ENCODE measurements at places on chromosomes 6 and 20.
A peak's percentile ranks its signal among the peaks of the same experiment; 100 is the strongest.

- no peak for DNase-seq
Measured at GRCh38 chr6:11714116-11714797, 64.3 kb downstream of the ADTRP start.

DNA sequence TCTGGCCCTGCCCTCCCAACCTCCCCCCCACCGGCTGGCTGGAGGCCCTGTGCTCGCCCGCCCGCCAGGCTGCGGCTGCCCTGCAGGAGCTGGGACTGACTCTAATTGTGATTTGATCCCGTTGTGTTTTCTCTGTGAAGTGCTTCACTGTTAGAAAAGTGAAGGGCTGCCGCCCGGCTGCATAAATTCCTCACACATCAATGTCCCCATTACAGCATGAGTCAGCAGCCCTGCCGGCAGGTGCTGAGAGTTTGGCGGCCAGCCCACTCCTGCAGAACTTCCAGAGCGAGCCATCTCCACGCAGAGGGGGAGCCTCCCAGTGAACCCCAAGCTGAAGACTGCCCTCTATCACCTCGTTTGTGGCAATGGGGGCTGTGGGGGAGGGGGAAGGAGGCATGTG lies 137.9 kb downstream of the DLL1 start:
- no peak for DNase-seq

DNA sequence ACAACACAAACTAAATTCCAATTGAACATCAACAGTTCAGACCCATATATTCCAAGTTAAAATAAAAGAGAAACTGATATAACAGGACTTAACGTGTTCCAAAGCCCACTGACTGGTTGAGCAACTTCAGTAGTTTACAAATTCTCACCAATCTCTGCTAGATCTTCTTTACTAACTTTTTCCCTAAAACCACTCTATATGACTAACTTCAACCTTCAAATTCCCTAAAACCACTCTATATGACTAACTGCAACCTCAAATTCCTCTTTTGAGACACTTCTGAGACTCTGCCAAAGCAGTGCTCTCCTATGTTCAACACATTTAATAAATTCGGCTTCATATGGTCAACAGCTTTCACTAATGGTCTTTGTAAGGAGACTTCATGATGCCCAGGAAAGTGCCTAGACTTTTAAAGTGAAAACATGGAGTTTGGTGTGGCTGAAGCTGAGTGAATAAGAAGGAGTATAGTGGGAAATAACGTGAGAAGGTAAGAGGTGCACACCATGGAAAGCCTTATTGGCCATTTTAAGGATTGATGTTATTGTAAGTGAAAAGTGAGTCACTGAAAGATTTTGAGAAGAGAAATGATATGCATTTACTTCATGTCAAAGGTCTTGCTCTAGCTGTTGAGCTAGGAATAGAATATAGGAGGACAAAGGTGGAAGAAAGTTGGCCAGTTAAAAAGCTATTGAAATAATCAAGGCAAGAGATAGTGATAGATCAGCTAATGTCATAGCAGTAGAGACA lies 134.0 kb upstream of the HCRTR2 start:
- DNase-seq = no peak

DNA sequence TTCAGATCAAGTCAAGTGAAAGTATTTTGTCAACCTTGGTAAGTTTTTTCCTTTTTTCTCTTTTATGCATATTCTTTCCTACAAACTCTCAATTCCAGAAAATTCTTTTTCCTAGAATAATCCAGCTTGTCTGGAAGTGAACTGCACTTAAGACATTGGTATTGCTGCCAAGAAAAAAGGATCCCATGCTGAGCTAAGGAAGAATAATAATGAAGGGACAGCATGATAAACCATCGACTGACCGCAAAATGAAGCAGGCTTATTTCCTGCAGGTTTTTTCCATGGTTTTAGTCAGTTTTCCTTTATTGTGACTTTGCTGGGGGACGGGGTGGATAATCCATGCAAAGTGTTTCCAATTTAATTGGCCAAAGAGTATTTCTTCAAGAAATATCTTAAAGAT lies 857.6 kb upstream of the SLC35B3 start:
- DNase-seq = no peak

DNA sequence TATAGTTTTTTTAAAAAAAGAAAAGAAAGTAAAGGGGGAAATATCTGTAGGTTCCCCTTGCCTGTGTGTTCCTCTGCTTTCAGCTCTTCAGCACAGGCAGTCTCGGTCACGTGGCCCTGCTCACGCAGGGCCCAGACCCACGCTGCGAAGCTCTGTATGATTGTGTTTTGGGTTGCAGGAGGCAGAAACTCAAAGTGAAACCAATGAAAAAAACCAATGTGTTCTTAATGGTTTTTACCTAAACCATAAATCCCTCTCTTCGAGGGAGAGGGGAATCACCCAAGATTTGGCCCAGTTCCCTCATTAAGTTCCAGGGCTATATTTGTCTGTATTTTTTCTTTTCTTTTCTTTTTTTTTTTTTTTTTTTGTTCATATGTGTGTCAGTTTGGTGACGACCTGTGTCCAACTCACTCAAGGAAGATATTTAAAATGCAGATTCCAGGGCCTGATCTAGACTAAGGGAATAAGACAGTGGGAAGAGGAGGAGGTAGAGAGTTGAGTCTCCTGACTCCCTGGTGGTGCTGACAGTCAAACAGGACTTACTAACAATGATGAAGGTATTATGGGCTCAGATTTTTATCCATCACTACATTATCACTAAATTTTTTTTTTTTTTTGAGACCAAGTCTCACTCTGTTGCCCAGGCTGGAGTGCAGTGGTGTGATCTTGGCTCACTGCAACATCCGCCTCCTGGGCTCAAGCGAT lies 33.8 kb upstream of the RREB1 start:
- no peak for DNase-seq

- DNase-seq = no peak
Measured at GRCh38 chr6:76771059-76771634, 692.1 kb downstream of the HTR1B start.

DNA sequence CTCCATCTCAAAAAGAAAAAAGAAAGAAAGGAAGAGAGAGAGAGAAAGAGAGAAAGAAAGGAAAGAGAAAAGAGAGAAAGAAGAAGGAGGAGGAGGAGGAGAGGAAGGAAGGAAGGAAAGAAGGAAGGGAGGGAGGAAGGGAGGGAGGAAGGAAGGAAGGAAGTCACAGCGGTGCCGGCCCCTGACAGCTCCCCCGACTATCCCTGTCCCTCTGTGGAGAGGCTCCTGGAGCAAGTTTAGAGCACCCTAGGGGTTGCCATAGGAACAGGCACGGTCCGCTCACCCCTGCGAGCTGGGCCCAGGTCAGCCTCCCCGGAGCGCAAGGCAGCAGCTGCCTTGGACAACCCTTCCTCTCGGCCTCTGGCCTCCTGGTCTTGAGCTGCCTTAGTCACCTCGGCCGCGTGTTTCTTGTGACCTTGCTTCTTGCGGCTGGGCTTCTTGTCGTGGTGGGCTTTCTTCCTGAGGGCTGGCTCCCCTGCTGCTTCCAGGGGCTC lies 6.8 kb downstream of the BNIP5 start:
- peak; percentile 65 for DNase-seq

DNA sequence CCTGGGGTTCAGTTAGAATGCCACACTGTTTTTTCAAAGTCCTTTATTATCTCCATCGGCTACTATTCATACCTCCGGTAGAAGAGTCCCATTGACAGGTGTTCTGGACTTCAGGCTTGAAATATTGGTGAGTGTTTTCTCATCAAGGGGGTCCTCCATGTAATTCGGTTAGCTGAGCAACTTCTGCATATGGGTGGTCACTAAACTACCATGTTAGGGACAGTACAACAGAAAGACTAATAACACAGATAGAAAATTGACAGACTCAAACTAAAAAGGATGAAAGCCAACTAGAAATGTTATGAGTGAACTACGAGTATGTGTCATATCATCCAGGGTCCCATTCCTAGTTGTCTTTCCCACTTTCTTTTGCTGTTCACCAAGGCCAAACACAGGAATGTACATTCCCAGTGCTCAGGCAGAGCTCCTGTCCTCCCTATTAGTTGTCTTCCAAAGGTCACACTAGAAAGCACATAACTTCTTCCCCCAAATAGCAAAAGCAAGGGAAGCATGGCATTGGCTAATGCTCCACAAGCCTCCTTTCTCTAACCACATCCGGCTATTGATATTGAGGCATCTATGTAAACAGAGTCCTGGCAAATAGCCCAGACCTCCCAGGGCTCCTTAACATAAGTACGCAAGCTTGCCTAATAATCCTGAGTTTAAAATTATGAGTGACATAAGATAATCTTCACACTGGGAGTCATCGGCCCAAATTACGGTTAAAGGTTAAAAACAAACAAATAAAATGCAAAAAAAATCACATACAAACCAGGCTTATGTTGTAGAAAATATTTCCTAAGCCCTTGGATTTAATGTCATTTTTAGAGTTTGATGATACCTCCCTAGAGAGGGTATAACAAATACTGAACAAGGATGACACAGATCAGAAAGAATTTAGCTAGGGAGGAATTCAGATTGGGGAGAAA lies 13.2 kb downstream of the CCN2 start:
- no peak for DNase-seq

DNA sequence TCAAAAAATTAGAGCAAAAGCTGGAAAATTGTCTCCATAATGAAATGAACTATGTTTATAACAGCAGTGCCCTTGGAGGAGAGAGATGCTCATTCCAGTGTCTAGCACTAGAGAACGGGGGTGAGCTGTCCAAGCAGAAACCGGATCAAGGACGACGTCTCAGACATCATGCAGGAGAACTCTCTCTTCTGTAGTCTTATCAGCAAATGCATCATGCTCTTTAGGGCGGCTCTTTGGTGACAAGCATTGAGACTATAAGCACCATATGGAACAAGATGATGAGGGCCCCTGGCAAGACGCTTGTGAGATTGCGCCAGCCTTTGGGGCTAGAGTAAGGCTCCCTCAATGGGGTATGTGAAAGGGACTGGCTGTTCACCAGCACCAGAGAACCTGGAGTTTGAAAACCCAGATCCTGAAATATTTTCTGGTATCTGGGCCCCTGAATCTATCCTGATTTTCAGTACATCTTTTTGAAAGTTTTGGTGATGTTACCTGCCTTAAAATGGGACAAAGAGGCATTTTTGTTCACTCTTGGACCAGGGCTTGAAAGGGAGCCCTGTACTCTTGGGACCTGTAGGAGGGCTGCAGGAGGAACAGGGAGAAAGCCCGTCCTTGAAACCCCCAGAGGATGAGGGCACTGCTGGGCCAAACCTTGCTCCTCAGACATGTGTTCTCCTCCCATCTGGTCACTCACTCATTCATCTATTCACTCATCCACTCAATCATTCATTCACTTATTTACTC lies 127.6 kb downstream of the TTLL2 start:
- DNase-seq = no peak

GRCh38 chr20:11520596-11520995 lies 397.1 kb upstream of the BTBD3 start:
- DNase-seq = no peak

- DNase-seq = peak; percentile 23
Measured at GRCh38 chr20:61072398-61072797, 179.7 kb upstream of the CDH4 start.

GRCh38 chr6:34447910-34448309 lies 18.0 kb upstream of the PACSIN1 start:
- DNase-seq = no peak

- DNase-seq = peak; percentile 37
Measured at GRCh38 chr6:158744986-158745430, 74.2 kb downstream of the EZR start.

DNA sequence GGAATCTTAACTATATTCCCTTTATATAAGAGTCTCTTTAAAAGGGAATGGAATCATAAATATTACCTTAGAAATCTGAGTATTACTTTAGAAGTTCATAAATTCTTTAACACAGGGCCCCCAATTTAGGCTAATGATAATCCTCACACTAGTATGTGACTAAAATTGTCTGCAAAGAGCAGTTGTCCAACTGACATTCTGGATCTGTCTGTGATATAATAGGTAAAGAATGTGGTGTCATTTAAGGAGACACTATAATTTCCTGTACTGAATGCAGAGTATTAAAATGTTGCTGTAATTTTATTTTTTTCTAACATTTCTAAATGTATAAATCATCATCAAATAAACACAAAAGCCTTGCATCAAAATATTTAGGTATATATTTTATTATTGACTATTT lies 128.5 kb upstream of the DST start:
- DNase-seq = no peak

DNA sequence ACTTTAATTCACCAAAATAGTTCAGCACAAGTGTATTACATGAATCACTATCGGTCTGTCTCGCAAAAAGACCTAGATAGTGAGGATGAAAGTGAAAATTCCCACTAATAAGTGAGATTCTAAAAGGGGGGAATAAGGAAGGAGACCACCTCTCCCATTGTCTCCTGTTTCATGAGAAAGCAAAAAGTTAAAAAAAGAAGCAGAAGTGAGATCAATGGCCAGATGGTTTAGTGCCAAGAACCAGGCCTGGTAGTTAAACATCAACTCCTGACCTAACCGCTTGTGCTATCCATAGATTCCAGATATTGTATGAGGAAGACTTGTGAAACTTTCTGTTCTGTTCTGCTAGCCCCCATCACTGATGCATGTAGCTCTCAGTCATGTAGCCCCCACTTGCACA lies 293.0 kb downstream of the RNGTT start:
- no peak for DNase-seq

- no peak for DNase-seq
Measured at GRCh38 chr6:34839666-34840352, 47.9 kb downstream of the BLTP3A start.

- no peak for DNase-seq
Measured at GRCh38 chr6:15533379-15534026, 129.3 kb downstream of the DTNBP1 start.

DNA sequence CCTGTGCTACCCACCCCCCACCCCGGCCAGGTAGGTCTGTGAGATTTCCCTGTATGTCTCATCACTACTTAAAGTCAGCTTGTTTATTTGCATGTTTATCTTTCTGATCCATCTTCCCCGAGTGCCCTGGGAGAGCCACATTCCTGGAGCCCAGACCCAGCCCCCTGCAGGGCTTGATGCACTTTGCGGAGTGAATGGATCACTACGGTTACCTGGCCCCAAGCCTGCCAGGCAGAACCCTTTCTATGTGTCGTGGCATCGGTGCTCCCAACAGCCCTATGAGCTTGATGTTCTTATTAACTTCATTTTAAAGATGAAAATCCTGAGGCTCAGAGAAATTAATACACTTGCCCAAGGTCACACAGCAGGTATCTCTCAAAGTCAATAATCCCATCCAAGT lies 13.6 kb upstream of the SLCO4A1 start:
- no peak for DNase-seq

DNA sequence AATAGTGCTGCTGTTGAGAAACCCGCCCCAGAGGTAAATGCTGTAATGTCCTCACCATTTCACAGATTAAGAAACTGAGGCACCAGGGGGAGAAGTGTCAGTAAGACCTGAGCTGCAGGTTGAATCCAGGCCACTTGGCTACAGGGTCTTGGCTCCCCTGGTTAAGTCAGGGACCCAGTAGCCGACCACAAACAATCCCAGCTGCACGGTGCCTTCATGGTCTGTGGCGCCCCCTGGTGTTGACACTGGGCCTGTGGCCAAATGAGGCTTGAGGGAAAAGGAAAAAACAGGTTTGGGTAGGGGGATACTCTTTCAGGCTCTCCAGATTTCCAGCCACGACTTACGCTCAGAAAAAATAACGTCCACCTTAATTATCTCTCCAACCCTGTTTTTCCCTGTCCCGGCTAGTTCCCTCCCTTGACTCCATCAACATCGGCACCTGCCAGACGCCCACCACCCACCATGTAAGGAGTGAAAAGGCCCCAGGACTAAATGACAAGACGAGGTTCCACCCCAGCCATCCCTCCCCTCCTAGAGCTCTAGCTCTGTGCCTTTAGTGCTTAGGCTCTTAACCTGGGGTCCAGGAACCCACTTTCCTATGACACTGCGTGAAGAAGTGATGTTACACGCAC lies 47.7 kb upstream of the POLR1H start:
- DNase-seq = peak; percentile 69

GRCh38 chr6:30349421-30350177 lies 4.6 kb downstream of the RPP21 start:
- no peak for DNase-seq

All from retina (tissue), 1 donor.